ENCODE measurements at places on chromosomes 6 and 20.

DNA sequence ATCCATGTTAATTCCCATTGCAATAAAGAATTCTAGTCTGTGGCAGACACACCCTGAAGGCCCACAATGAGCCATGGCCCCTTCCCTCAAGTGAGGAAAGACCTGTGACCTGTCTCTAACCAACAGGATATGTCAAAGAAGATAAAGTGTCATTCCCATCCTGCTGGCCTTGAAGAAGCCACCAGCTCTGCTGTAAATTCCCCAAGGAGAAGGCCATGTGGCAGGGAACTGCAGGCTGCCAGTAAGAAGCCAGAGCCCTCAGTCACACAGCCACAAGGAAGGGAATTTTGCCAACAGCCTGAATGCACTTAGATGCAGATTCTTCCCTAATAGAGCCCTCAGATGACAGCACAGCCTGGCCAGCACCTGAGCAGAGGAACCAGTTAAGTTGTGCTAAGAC, 24.8 kb downstream of the VIP start:
- DNase-seq = no peak

DNA sequence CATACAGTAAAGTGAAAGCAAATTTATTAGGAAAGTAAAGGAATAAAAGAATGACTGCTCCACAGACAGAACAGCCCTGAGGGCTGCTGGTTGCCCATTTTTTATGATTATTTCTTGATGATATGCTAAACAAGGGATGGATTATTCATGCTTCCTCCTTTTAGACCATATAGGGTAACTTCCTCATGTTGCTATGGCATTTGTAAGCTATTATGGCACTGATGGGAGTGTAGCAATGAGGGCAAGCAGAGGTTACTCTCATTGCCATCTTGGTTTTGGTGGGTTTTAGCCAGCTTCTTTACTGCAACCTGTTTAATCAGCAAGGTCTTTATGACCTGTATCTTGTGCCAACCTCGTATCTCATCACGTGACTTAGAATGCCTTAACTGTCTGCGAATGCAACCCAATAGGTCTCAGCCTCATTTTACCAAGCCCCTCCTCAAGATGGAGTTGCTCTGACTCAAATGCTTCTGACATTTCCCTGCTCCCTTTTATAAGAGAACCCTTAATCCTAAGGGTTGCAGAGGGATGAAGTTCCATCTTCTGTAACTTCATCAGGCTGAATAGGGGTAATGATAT, 280.1 kb upstream of the RGS17 start:
- DNase-seq = no peak

DNA sequence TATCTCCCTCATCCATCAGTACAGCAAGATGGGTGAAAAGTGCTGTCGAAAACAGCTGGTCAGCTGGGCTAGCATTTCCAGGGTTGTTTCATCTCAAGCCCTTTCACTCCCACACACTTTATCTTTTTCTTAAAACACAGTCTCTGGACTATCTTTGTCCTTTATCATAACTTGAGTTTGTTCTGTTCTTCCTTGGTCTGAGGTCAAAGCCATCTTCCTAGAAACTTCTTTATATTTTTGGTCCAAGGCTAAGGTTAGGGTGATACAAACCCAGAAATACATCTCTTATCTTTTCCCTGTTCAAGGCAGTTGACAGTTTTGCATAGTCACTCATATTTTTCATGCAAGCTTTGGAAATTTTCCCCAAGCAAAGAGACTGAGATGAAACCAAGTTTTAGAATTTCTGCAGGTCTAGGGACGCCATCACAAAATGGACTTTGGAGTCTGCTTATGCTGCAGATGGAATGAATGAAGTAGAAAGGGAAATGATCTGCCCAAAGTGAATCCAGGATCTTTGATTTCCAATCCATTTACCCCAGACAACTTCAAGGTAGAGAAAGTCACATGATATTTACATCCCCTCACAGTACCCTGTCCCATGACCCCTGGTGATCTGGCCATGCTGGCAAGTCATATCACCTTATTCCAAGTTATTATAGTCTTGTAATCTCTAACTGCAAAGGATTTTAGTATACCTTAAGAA, 297.0 kb downstream of the ZNF217 start:
- no peak for DNase-seq

DNA sequence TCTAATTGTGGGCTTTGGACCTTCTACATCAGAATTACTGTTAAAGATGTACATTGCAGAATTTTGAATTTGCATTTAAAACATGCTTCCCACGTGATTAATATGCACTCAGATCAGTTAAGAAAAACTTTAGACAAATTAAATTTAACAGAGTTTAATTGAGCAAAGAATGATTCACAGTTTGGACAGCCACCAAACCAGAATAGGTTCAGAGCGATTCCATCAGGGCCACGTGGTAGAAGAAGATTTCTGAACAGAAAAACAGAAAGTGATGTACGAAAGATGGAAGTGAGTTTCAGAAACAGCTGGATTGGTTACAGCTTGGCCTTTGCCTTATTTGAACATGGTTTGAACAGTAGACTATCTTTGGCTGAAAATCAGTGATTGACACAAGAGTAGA, 704.2 kb upstream of the MAP3K7 start:
- DNase-seq = no peak

- no peak for DNase-seq
Observed at GRCh38 chr6:36964908-36965307, 10.4 kb downstream of the PI16 start.

- no peak for DNase-seq
Observed at GRCh38 chr6:2477666-2478065, 232.3 kb upstream of the GMDS start.

- DNase-seq = no peak
Observed at GRCh38 chr6:110338820-110339470, 19.2 kb downstream of the METTL24 start.

- DNase-seq = no peak
Observed at GRCh38 chr6:156980515-156980914, 203.3 kb downstream of the ARID1B start.

DNA sequence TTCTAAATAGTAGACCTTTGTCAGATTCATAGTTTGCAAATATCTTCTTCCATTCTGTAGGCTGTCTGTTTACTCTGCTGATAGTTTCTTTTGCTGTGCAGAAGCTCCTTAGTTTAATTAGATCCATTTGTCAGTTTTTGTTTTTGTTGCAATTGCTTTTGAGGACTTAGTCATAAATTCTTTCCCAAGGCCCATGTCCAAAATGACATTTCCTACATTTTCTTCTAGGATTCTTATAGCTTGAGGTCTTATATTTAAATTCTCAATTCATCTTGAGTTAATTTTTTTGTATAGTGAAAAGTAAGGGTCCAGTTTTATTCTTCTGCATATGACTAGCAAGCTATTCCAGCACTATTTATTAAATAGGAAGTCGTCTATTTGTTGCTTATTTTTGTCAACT, 287.0 kb downstream of the PACRG start:
- no peak for DNase-seq

- DNase-seq = no peak
Observed at GRCh38 chr6:11815231-11815630, 36.6 kb upstream of the ADTRP start.

- peak; percentile 12 for DNase-seq
Observed at GRCh38 chr6:157946865-157947532, 34.7 kb upstream of the SYNJ2 start.

DNA sequence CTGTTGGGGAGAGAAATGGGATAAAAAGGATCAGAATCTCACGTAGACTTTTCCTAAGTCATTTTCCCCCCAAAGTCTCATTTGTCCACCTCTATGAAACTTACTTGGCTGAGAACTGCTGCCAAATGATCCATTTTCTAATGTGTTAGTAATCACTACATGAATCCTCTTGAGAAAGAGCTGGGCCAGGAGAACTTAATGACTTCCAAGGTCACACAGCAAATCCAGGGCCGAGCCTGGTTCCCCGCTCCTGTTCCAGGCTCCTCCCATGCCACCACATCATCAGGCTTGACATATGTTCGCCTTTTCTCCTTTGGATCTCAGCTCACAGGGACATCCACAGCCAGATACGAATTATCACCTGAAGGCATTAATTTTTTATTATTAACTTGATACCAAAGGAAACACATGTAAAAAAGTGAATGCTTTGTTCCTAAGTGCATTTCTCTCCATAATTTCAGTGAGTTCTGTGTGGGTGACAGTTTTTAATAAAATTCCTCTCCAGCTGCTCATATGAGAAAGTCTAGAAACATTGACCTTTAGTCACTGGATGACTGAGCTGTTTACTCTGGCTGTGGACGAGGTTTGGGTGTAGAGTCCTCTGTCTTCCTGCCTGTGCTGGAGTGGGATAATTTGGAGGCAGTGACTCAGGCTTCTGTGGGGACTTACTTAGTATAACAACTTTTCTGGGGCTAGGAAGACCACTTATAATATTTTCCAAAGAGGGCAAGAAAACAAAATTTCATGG, 276.3 kb downstream of the PAX1 start:
- no peak for DNase-seq

DNA sequence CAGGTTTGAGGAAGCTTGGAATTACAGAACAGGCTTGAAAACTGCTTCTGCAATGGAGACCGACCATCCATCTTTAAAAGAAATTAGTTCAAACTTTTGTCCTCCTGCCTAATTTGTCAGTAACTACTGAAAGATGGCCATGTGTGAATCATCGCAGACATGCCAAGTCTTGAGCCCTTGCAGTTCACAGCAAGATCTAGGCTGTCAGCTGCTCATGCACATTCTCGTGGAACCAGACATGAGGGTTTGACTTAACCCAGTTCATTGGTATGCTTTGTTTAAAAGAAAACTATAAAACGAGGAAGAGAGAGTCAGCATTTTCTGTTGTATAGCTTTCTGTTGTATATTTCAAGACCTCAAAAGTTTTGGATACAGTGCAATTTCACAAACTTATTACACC, 74.0 kb upstream of the SAMD5 start:
- DNase-seq = no peak
